Liver (tissue), 10 donors: ENCODE measurements at places on chromosomes 5 and 9. TPM values are rescaled to one million over a fixed set of nuclear protein-coding genes. Genes with fewer than 3 reads are reported as not detected.

DNA sequence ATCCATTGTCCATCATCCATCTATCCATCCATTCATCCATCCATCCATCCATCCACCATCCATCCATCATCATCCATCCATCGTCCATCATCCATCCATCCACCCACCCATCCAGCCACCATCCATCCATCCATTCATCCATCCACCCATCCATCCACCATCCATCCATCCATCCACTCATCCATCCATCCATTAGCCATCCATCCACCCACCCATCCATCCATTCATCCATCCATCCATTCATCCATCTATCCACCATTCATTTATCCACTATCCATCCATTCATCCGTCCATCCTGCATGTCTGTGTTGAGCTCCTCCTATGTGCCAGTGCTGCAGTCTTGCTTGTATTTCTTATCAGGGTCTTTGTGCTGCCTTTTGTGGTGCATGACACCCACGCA lies 44.2 kb downstream of the COL5A1 start:
- no peak overlapping the region for H3K4me3 ChIP-seq
- no peak for DNase-seq
- no peaks in the 10 kb centered on the region for H3K36me3 ChIP-seq
- H3K27ac ChIP-seq, result no peak overlapping the region
- H3K4me1 ChIP-seq, result no peaks in the 10 kb centered on the region

DNA sequence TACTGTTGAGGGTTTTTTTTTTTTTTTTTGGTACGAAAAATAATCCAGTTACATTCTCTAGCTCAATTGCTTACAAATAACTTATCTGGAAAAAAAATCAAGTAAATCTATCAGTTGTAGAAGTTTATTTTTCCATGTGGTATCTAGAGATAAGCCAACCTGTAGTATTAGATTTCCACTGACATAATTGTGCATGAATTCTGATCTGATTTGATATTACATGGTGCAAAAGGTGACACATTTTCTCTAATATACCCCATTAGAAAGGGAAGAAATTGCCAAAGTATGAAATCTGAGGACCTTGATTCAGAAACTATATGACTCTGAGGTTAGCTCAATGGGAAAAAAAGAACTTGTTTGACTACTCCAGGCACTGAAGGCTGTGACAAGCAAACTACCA lies 141.5 kb downstream of the SLF1 start:
- no peaks in the 10 kb centered on the region for H3K4me1 ChIP-seq
- DNase-seq, result no peak
- H3K36me3 ChIP-seq, result no peaks in the 10 kb centered on the region
- H3K27me3 ChIP-seq, result no peaks in the 10 kb centered on the region
- H3K27ac ChIP-seq, result no peak overlapping the region

DNA sequence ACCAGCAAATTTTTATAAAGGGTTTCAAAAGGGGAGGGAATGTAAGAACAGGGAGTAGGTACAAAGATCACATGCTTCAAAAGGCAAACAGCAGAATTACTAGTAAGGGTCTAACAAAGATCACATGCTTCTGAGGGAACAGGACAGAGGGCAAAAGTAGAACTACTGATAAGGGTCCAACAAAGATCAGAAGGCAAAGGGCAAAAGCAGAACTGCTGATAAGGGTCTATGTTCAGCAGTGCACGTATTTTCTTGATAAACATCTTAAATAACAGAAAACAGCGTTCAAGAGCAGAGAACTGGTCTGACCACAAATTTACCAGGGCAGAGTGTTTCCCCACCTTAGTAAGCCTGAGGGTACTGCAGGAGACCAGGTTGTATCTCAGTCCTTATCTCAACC lies 469.5 kb upstream of the PIK3R1 start:
- no peak for DNase-seq
- H3K36me3 ChIP-seq, result no peaks in the 10 kb centered on the region
- no peak overlapping the region for H3K27ac ChIP-seq
- no peaks in the 10 kb centered on the region for H3K27me3 ChIP-seq
- H3K4me3 ChIP-seq, result no peak overlapping the region

DNA sequence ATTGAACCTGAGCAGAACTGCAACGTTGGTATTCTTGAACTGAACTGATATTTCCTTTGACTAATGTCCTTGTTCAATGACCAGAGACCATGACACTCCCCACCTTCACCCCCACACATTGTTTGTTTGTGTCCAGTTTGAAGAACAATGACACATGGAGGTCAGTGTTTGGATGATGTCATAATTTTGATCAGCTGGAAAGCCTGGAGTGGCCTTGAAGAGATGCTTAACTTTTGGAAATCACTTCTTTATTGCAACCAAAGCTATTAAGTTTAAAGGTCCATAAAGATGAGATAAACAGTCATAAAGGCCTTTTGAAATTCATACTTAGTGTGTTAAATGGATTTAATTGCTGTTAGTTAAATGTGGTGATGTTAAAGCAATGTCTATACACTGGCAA lies 92.7 kb downstream of the TMC1 start:
- DNase-seq, result no peak
- no peak overlapping the region for H3K4me3 ChIP-seq
- no peaks in the 10 kb centered on the region for H3K27me3 ChIP-seq
- no peak overlapping the region for H3K27ac ChIP-seq
- H3K4me1 ChIP-seq, result no peaks in the 10 kb centered on the region

- no peak for DNase-seq
- no peaks in the 10 kb centered on the region for H3K27me3 ChIP-seq
- H3K4me3 ChIP-seq, result no peak overlapping the region
Measured at GRCh38 chr9:95092262-95093072, 225.0 kb downstream of the FANCC start.

DNA sequence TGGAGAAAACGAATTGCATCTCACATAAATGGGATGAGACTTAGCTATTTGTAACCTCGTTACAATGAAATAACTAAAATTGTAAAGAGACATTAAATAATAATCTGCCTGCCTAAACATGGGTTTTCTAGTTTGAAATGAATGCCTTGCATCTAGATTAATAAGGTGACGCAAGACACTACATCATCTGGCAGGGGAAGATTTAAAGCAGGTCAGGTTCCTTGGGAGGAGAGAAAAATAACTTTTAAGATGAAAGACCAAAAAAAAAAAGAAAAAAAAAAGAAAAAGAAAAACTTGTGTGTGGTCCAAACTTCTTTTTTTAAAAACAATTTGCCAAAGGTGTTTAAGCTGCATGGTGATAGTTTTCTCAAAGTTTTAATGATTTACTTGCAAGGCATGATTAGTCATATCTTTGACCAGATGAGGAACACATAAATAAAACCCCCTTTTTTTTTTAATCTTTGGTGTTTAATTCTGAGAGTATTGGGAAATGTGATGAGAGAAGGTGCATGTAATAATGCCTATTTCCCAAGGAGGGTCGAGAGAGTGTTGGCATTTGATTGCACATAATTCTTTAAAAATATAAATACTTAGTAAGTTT lies 122.9 kb upstream of the ADAMTSL1 start:
- no peaks in the 10 kb centered on the region for H3K36me3 ChIP-seq
- H3K27ac ChIP-seq, result no peak overlapping the region
- H3K4me1 ChIP-seq, result peaks cover 5% of the 10 kb centered on the region
- no peaks in the 10 kb centered on the region for H3K27me3 ChIP-seq
- no peak overlapping the region for H3K4me3 ChIP-seq

DNA sequence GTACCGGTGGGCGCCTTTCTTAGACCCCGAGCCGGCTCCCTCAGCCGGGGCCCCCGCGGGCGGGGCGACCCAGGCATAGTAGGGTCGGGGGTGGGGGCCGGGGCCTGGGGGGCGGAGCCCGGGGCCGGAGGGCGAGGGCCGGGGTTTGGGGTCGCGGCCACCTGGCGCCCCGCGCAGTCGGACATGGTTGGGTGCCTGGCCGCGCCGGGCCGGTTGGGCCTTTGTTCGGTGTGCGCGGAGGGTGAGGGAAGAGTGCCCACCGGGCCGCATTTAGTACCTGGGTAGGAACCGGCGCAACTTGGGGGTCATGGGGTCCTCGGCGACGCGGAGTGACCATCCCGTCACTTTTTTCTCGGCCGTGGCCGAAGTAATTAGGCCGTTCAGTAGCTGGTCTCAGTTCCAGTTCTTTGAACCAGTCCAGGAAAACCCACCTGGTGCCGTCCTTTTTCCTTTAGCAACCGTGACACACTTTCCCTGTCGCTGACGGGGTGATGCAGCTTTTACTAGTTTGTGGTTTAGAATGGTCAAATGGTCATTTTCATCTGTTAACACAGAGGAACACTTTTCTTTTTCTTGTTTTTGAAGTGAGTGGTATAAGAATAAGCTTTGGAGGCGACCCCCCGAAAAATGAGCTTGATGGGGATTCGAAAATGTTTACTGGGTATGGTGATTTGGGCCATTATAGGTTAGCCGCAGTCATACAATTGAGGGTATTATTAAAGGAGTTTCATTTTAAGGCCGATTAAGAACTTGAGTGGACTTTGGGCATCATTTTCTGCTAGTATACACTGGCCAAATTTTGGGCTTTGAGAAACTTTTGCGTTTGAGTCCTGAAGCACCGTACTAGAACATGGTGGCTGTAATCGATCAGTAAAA lies 589 bp downstream of the CKS2 start:
- peak overlapping the region; percentile 73 for H3K27ac ChIP-seq
- no peaks in the 10 kb centered on the region for H3K36me3 ChIP-seq
- H3K4me3 ChIP-seq, result peak overlapping the region; percentile 69
- no peaks in the 10 kb centered on the region for H3K4me1 ChIP-seq

- no peaks in the 10 kb centered on the region for H3K27me3 ChIP-seq
- no peak overlapping the region for H3K27ac ChIP-seq
- H3K4me3 ChIP-seq, result no peak overlapping the region
- H3K4me1 ChIP-seq, result no peaks in the 10 kb centered on the region
Measured at GRCh38 chr5:58335518-58335917, 124.4 kb downstream of the PLK2 start.

- no peak for DNase-seq
- no peaks in the 10 kb centered on the region for H3K36me3 ChIP-seq
- no peaks in the 10 kb centered on the region for H3K27me3 ChIP-seq
- no peak overlapping the region for H3K4me3 ChIP-seq
- H3K4me1 ChIP-seq, result no peaks in the 10 kb centered on the region
- H3K27ac ChIP-seq, result no peak overlapping the region
Measured at GRCh38 chr5:15757619-15758018, 257.6 kb downstream of the FBXL7 start.

SMIM32 gene
- total RNA-seq, result not detected

HMCN2 gene
- total RNA-seq, result 0.28 TPM

FAT2 gene
- total RNA-seq, result not detected
